ENCODE measurements at places on chromosomes 12 and 14.
A peak's percentile ranks its signal among the peaks of the same experiment; 100 is the strongest.

- DNase-seq, result no peak
These were observed 486.3 kb upstream of the LRFN5 start for GRCh38 chr14:41120402-41120801.

- DNase-seq, result no peak
These were observed 5.8 kb downstream of the ANKRD9 start for GRCh38 chr14:102503641-102504327.

DNA sequence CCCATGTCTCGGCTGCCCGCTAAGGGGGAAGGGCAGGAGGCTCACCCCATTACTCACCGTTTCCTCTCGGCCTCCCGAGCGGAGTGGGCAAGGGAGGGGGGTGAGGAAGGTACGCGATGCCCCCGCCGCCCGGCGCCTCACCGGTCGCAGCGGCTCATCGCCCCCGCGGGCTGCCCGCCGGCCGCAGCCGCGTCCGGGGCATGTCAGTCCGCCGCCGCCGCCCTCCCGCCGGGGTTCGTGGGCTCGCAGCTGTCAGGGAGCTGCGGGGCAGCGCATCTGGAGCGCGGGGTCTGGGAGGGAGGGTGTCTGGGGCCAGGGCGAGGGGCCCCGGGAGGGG, 461 bp downstream of the SLC8A3 start:
- no peak for DNase-seq

GRCh38 chr14:30500222-30500621, 58.7 kb upstream of the G2E3 start:
- no peak for DNase-seq

- no peak for DNase-seq
These were observed 80.0 kb downstream of the SLC25A47 start for GRCh38 chr14:100403105-100403504.

DNA sequence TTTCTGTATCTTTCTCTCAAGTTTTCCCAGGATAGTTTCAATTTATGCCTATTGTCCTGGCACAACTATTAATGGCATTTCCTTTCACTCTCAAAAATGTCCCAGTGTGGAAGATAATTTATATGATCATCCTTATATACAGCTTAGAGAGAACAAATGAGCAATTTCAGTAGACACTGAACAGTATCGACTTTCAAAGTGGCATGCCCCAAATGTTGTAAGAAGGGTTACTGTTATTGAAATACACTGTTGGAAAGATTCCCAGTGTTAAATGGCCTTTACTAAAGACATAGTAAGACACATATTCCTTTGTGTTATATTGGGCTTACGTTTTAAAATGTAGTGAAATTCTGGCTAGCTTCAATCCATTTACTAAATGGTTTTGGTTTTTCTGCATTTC, 202.3 kb upstream of the CDKN3 start:
- DNase-seq, result no peak

DNA sequence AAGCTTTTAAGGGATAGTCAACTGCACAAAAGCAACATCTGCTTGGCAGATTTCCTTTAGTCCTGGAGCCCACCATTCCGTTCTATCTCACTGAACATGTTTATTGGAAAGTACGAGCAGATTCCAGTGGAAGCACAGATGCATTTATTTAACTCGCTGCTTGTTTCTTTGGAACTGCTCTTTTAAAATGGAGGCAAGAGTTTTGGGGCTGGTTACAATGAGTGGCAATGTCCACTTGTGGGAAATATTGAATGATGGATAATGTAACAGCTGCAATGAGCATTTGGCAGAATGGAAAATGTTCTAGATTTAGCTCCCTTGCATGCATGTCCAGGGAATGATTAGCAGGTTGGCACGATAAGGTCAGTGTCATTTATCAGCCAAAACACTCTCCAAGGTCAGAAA, 163.0 kb downstream of the ATP23 start:
- no peak for DNase-seq

- DNase-seq, result no peak
These were observed 481.7 kb downstream of the BCAT1 start for GRCh38 chr12:24467226-24467625.

DNA sequence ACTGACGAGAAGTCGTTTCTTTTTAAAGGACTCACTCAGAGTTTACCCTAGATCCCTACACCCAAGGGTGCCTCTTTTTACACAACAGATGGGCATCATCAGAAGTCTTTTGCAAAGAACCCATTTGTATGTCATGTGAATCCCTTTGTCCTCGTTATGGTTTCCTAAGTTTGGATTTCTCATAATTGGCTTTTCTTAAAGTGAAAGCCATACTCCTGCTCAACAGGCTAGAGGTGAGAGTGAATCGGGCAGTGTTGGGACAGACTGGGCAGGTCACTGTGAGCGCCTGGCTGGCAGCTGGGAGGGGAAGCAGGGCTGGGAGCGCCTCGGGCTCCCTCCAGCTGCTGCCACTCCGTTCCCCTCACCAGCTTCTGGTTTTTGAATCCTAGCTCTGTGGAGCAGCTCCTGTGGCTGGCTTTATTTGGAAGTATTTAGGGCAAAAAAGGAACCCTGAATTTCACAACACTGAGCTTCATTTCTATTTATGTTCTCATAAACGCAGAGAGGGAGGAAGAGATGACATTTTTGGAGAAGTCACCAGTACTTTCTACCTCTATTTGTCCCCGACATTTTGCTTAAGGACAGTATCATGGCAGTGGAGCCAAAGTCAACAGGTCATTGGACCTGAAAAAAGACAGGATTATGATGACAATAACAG, 63.8 kb upstream of the ACTN1 start:
- peak; percentile 85 for DNase-seq

GRCh38 chr12:120758798-120759590, 33.4 kb downstream of the ACADS start:
- DNase-seq, result peak; percentile 65

GRCh38 chr12:13573698-13574321, 377.3 kb downstream of the EMP1 start:
- peak; percentile 63 for DNase-seq

- DNase-seq, result no peak
These were observed 40.7 kb downstream of the NKX2-1 start for GRCh38 chr14:36479344-36479743.

- DNase-seq, result peak; percentile 91
These were observed 28.9 kb upstream of the MAPKAPK5 start for GRCh38 chr12:111812881-111813741.

GRCh38 chr12:19058235-19059021, 71.1 kb upstream of the PLEKHA5 start:
- DNase-seq, result no peak

DNA sequence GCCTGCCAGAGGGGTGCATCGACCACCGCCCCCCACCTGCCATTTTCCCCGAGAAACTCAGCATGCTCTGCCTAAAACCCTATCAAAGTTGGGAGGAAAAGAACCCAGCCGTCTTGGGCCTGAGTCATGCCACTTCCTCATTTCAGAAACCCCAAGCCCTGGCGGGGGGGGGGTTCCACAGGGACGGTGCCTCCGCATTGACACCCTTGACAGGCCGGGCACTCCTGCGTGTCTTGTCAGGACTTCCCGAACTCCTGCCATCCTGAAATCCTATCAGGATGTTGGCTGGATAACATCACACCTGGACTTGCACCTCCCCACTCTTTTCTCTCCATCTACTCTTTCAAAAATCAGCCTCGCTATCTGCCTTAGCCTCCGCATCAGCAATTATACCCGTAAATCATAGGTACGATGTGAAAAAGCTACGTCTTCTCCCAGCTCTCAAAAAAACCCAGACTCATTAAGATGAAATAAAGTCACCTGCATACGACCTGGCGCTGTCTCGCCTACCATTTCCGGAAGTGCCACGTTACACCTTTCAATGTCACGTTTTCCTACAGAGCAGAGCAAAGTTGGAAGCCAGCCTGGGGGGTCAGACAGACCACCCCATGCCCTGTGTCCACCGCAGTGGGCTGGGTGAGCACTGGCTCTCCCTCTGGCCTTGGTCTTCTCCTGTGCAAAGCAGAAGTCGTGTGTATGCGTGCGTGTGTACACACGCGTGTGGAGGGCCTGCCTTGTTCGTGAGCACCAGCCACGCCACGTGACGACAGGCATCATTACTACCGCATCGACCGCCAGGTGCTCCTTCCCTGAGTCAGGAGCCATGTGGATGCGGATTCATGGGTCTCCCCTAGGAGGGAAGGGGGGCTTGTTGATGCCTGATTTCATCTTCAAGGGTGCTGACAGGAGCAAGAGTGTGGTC, 96.7 kb downstream of the RFLNA start:
- DNase-seq, result peak; percentile 96

DNA sequence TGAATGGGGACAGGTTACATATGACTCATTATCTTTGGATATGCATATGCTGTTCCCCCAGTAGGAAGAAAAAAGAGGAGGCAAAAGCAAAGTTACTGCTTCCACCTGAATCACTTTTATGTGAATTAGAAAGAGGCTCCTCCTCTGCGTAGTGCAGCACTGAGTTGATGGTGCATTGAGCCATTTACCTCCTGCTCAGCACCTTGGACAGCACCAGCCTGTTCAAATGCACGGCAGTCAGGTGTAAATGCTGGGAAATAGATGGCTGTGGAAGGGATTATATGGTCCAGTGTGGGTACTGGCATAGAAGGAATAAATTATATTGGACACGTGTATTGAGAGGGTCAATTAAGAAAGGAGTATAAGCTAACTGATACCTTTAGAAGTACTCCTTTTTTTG, 541.9 kb upstream of the SEL1L start:
- peak; percentile 44 for DNase-seq

DNA sequence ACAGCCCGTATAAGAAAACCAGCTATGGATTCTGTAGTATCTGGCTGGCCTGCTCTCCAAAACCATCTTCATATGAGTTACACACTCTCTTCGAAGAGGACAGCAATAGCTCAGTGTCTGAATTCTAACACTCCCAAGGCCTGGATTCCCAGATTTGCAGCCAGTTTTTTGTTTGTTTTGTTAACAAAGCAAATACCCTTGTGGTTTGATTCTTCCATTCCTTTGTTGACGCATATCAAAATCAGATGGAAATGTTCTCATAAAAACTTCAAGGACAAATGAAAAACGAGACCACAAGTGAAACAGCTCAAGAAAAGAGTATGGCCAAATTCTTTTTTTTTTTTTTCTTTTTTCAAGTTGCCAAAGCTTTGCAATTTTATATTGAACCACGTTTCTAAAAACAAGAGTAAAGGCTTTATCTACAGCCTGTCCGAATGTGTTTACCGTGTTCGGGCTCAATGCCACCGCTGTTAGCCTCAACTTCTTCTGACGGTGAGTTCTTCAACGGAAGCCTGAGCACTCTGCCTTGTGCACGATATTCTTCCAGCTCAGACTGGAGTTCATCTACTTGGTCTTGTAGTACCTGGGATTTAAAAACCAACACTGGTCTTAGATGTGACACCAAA, 67.5 kb downstream of the NIN start:
- DNase-seq, result no peak

GRCh38 chr12:45327823-45328383, 112.0 kb downstream of the ANO6 start:
- no peak for DNase-seq

GRCh38 chr14:28676479-28676878, 90.1 kb upstream of the FOXG1 start:
- DNase-seq, result peak; percentile 8

- DNase-seq, result peak; percentile 56
These were observed 116.6 kb upstream of the MED13L start for GRCh38 chr12:116393859-116394650.

DNA sequence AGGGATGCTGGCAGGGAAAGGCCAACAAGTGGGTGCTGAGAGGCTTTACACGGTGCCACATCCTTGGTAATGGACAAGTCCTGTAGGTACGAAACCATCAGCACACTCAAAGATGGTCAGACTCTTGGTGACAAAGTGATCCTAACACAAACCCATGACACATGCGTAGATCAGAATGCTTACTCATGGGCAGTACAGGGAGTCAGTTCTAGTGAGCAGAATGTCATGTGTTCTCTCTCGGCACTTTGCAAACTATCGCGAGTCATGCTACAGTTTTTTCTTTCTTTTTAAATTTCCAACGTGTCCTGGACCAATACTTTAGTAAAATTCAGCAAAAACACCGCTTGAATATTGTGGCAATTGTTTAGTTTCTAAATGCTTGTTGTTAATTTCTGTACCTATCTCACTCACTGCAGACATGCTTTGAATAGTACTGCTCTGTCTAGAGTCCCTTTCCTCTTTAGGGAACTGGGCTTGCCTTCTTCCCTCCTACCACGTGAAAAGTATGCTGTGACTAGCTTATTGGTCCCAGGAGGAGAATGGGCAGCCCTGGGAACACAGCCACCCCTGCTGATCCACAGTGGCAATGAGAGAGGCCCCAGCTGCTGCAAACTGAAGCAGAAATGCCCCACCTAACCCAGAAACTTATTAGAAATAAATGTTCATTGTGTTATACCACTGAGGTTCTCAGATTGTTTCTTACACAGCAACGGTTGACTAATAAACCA, 62.4 kb downstream of the UBR7 start:
- peak; percentile 52 for DNase-seq

All from NB4 (cell line).